ENCODE measurements at places on chromosomes 3 and 15. TPM values are rescaled to one million over a fixed set of nuclear protein-coding genes. Genes with fewer than 3 reads are reported as not detected.

The C2CD4A gene
- 0.75 TPM for total RNA-seq

The RBP2 gene
- not detected for total RNA-seq

GRCh38 chr15:26178640-26179220 lies 315.6 kb upstream of the ATP10A start:
- DNase-seq, result no peak

- DNase-seq, result no peak
Observed at GRCh38 chr3:25849641-25850385, 59.9 kb downstream of the OXSM start.
